Stimulated activated CD8-positive, alpha-beta memory T cell treated with anti-CD3 and anti-CD28 coated beads, Interleukin-4, amount 100 ng/mL, for 4 hours (primary cell): ENCODE measurements at places on chromosomes 2 and 18.

DNA sequence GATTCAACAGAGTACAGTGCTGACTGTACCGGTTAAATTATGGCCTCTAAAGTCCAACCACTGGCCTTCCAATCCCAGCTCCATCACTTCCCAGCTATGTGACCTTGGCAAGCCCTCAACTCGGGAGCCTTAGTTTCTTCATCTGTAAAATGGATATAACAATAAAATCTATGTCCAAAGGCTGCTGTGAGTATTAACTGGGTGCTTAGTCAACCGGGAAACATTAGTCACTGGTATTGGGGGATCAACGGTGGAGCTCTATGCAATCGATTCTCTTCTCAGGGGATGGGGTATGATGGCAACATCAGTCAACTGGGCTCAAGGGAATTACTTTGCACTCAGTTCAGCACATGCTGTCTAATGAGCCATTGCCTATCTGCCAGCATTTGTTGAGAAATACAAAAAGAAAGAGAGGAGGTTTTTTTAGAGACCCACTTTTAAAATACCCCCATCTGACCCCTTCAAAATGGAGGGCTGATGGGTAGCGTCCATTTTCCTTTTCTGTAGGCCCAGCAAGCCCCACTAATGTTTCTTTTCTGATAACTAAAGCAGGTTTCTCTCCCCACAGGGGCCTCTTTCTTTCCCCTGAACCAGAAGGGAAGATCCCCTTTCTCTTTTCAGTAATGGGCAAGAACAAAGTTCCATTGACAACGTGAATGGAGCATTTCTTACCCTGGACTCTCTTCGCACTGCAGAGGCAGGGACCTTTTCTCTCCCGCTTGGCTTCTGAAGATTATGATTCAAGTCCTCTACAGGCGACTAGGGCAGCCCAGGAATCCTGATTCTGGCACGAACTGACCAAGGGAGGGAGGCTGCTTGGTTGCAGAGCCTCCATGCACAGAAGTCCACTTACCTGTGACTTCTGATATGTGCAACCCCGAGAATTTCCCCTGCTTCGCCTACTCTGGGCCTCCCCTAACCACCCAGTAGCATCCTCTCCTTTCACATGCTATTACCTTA, 8.7 kb upstream of the AGFG1 start:
- DNase-seq: no peak

DNA sequence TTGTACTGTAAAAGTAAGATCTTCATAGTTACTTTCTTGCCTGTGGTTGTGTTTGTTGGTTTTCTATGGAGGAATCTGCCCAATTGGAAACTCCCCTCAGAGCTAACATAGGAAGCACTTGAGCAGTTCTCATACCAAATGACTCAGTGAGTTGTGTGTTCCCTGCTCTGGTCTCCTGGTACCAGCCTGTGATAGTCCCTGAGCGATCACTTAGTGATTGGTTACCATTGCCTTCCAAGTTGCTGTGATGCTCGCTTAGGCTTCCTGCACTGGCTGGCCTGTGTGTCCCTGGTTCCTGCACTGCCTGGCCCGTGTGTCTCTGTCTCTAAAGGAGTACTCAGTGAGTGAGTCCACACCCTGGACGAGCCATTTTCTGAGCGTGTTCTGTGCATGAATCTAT, 133.0 kb downstream of the MAP4K4 start:
- no peak for DNase-seq

- no peak for DNase-seq
These were observed 97.0 kb downstream of the RNF144A start for GRCh38 chr2:7014174-7014640.

DNA sequence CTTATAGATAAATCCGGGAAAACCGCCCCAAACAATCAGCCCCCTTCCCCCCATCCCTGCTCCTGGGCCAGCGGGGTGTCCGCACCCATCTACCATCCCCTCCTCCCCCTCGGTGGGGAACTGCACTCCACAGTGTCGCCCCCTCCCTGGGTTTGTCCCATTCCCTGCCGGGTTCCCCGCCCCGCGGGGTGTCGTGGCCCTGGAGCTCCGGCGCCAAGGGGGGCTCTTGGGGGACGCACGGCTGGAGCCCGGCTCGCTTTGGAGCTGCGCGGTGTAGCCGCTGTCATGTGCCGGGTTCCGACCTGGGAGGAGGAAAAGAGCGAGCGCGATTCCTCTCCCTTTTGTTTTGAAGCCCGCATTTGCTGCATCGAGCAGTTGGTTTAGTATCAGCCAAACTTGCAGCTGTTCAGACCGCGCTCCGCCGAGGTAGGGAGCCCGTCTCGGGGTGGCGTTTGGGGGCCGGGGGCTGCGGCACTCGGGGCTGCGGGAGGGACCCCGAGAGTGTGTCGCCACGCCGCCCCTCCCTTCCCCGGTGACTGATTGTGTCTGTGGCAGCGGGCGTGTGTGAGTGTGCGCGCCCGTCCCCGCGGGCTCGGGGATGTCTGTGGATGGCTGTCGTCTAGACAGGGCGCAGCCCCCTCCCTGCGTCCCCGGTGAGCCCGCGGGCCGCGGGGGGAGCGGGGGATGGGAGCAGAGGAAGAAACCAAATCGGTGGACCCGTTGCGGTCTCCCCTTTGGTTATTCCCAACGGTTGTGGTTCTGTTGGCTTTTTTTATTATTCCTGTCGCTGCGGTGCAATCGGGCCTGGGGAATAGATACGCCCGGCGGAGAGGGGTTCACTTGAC, 797 bp downstream of the CTIF start:
- DNase-seq: no peak

GRCh38 chr18:66048406-66048805, 297.6 kb downstream of the CDH7 start:
- DNase-seq: no peak
